Thoracic aorta (tissue), 2 donors: ENCODE measurements at places on chromosomes 2 and 18. TPM values are rescaled to one million over a fixed set of nuclear protein-coding genes. Genes with fewer than 3 reads are reported as not detected.

GRCh38 chr2:17877811-17878280 is 621 bp upstream of the KCNS3 start:
- H3K36me3 ChIP-seq: no peaks in the 10 kb centered on the region
- H3K27me3 ChIP-seq: no peaks in the 10 kb centered on the region
- peak overlapping the region; percentile 60 for H3K27ac ChIP-seq
- H3K4me1 ChIP-seq: peaks cover 3% of the 10 kb centered on the region
- DNase-seq: no peak

DNA sequence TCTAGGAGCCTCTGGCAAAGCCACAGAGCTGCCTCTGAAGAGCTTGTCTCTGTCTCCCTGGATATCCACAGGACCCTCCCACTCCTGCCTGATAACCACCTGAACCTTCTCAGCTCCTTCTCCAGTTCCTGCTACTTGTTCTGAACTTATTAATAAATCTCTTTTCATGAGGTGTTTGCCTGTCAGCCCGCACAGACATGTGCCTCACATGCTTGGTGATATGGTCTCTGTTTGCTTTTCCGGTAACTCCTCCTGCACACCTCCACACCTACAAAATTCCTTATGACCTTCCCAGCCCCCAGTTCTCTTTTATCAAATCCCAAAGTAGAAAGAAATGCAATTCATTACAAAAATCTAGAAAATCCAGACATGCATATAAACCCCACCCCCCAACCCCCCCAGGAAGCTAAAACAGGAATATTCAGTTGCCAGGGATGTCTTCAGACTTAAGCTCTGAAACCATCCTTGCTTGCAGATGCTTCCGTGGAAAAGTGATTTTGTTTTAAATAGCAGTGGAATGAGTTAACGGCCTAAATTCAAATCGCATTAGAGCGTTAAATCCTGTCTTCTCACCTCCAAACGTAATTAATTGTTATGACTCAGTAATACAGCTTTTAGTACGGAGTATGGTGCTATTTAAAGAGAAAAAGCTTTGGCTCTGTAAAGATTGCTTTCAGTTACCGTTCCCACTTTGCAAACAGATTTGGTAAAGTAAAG is 2.1 kb upstream of the PID1 start:
- H3K27me3 ChIP-seq: no peaks in the 10 kb centered on the region
- no peak overlapping the region for H3K27ac ChIP-seq
- H3K36me3 ChIP-seq: no peaks in the 10 kb centered on the region
- no peak for DNase-seq
- peak overlapping the region; percentile 69 for H3K4me3 ChIP-seq

DNA sequence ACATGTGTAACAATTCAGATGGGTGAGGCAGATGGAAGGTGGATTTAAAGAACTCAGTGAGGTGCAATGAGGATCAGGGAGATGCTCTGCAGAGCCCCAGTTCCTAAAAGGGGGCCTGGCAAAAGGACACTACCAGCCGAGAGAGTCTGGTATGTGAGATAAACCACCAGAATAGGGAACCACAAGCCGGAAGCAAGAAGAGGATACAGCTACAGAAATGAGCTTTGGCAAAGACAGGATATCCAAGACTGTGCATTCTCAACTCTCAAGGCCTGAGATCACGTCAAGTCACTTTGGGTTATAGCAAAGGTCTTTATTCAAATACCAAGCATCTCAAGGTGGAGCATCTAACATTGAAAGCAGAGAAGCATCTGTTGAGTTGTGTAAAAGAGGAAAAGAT is 293.5 kb downstream of the ARHGAP15 start:
- no peak for DNase-seq
- H3K27me3 ChIP-seq: no peaks in the 10 kb centered on the region
- H3K27ac ChIP-seq: no peak overlapping the region

DNA sequence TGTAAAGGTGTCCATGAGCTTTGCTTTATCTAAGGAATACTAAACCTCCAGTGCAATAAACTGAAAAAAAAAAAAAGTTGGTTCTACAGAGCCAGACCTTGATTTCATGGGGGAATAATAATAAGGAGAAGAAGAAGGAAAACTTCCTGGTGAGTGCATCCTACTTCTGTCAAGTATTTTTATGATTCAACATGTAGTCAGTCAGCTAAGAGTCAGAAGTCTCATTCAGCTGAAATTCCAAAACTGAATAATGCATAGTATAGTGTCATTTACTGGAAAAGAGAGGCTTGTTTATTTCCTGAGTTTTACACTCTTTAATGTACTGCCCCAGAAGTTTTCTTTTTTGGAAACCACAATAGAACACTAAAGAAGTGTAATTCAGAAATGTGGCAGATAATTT is 77.8 kb upstream of the TACR1 start:
- no peak overlapping the region for H3K4me3 ChIP-seq
- H3K4me1 ChIP-seq: no peaks in the 10 kb centered on the region
- no peak for DNase-seq
- H3K36me3 ChIP-seq: no peaks in the 10 kb centered on the region

- no peak overlapping the region for H3K27ac ChIP-seq
- no peak for DNase-seq
- no peaks in the 10 kb centered on the region for H3K4me1 ChIP-seq
- H3K27me3 ChIP-seq: no peaks in the 10 kb centered on the region
- H3K4me3 ChIP-seq: no peak overlapping the region
These were observed 122.6 kb downstream of the LRP1B start for GRCh38 chr2:142008135-142008744.

- H3K4me1 ChIP-seq: no peaks in the 10 kb centered on the region
- no peaks in the 10 kb centered on the region for H3K27me3 ChIP-seq
- no peaks in the 10 kb centered on the region for H3K36me3 ChIP-seq
- H3K4me3 ChIP-seq: no peak overlapping the region
- DNase-seq: no peak
These were observed 111.7 kb upstream of the SETBP1 start for GRCh38 chr18:44568986-44569385.

GRCh38 chr2:54714996-54715395 is 8.5 kb upstream of the EML6 start:
- H3K36me3 ChIP-seq: no peaks in the 10 kb centered on the region
- H3K4me1 ChIP-seq: no peaks in the 10 kb centered on the region
- H3K27me3 ChIP-seq: no peaks in the 10 kb centered on the region
- no peak overlapping the region for H3K4me3 ChIP-seq
- H3K27ac ChIP-seq: no peak overlapping the region
- no peak for DNase-seq

DNA sequence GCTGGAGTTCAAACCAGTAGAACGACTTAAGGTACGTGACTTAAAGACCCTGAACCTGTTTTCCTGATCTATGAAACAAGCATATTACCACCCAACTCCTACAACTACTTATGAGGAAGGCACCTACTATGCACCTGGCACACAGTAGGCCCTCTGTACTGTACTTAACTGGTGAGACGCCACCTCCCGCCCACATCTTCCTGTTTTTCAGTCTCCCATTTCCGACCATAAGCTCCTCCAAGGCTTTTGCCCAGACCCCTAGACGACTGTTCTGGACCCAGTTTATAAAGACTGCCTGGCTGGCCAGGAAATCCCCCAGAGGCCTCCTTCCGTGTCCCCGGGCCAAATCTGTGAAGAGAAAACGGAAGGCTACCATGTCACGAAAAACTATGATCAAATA is 1.5 kb downstream of the GALNT14 start:
- H3K4me1 ChIP-seq: peaks cover 14% of the 10 kb centered on the region
- H3K4me3 ChIP-seq: peak overlapping the region; percentile 82
- no peak overlapping the region for H3K27ac ChIP-seq
- no peaks in the 10 kb centered on the region for H3K27me3 ChIP-seq

- no peaks in the 10 kb centered on the region for H3K36me3 ChIP-seq
- H3K4me1 ChIP-seq: no peaks in the 10 kb centered on the region
- no peak for DNase-seq
- no peaks in the 10 kb centered on the region for H3K27me3 ChIP-seq
- H3K27ac ChIP-seq: no peak overlapping the region
These were observed 86.8 kb downstream of the CLIP4 start for GRCh38 chr2:29201979-29202378.

GRCh38 chr18:32674491-32674890 is 98.3 kb downstream of the KLHL14 start:
- no peak for DNase-seq
- H3K4me3 ChIP-seq: no peak overlapping the region
- H3K4me1 ChIP-seq: no peaks in the 10 kb centered on the region
- no peaks in the 10 kb centered on the region for H3K36me3 ChIP-seq

DNA sequence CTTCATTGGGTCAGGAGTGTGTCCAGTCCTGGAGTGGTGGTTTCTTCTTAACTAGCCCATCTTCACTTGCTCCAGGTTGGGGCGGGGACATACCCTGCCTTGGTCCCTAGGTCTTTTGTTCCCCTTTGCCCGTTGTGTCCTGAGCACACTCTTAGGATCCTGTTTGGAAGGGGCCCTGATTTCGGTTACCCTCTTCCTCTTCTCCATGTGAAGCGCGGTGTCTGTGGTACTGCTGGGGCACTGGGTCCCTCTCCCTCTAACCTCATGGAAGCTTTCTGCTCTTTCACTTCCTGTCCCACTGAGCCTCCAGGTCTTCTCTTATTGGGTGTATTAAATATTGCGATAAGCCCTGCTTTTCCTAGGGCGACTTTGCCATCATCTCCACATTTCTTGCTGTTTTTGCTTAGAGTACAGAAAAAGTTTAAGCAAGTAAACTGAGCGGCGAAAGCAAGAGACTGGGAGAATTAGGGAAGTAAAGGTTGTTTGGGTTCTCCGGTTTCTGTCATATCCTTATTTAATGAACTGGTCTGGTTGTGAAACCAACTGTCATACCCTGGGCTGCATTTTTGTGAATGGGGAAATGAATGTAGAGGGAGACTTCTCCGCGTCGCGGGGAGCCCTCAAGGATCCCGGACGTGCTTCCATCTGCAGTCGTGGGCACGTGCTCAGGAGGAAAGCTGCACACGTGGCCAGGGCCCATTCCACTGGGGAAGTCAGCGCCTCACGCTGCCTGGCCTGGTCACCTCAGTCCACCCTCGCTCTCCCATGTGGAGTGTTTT is 73.8 kb upstream of the B3GNT7 start:
- no peak overlapping the region for H3K27ac ChIP-seq
- H3K4me3 ChIP-seq: no peak overlapping the region
- H3K4me1 ChIP-seq: peaks cover 15% of the 10 kb centered on the region
- H3K36me3 ChIP-seq: no peaks in the 10 kb centered on the region

DNA sequence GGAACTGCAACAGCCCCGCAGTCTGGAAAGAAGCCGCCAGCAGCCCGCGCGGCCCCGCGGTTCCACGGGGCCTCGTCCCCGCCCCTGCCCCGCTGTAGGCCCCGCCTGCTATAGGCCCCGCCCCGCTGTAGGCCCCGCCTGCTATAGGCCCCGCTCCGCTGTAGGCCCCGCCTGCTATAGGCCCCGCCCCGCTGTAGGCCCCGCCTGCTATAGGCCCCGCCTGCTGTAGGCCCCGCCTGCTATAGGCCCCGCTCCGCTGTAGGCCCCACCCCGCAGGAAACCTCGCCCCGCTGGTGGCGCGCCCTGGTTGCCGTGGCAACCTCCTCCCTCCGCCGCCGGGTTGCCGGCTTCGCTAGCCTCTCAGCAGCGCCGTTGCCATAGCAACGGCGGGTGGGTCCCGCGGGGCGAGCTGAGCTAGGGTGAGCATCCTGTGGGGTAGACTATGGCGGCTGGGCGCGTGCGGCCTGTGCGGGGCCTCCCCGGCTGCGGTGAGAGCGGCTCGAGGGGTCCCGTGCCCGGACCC is 12.2 kb upstream of the KIF1A start:
- peaks cover 17% of the 10 kb centered on the region for H3K4me1 ChIP-seq
- DNase-seq: peak; percentile 37

DNA sequence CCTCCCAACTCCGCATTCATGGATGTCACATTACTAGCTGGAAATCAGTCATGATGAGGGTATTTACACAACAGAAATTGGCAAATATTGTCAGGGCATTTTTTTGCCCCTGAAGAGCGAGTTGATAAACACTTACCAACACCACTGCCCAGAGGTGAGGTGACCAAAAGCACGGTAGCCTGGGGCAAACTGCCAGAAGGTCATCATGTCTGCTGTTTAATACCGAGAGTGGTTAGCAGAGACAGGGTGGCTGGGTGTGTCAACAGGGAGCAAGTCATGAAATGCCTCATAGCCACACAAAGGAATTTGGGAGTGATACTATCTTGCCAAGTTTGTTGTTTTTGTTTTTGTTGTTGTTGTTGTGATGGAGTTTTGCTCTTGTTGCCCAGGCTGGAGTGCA is 37.0 kb upstream of the EPC2 start:
- H3K36me3 ChIP-seq: no peaks in the 10 kb centered on the region
- peaks cover 9% of the 10 kb centered on the region for H3K4me1 ChIP-seq
- no peak overlapping the region for H3K4me3 ChIP-seq
- no peak for DNase-seq
- H3K27me3 ChIP-seq: no peaks in the 10 kb centered on the region

DNA sequence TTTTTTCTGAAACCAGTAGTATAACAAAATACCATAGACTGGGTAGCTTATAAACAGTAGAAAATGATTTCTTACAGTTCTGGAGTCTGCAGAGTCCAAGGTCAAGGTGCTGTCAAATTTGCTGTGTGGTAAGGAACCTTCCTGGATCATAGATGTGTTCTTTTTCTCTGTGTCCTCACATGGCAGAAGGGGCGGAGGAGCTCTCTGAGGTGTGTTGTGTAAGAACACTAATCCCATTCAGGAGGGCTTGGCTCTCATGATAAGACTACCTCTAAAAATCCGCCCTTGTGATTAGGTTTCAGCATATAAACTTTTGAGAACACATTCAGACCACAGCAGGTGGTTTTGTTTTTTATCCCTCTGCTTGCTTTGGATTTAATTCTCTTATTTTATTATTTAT is 25.7 kb downstream of the ANKRD62 start:
- no peak overlapping the region for H3K27ac ChIP-seq
- no peaks in the 10 kb centered on the region for H3K27me3 ChIP-seq
- no peak for DNase-seq
- H3K4me1 ChIP-seq: no peaks in the 10 kb centered on the region

DNA sequence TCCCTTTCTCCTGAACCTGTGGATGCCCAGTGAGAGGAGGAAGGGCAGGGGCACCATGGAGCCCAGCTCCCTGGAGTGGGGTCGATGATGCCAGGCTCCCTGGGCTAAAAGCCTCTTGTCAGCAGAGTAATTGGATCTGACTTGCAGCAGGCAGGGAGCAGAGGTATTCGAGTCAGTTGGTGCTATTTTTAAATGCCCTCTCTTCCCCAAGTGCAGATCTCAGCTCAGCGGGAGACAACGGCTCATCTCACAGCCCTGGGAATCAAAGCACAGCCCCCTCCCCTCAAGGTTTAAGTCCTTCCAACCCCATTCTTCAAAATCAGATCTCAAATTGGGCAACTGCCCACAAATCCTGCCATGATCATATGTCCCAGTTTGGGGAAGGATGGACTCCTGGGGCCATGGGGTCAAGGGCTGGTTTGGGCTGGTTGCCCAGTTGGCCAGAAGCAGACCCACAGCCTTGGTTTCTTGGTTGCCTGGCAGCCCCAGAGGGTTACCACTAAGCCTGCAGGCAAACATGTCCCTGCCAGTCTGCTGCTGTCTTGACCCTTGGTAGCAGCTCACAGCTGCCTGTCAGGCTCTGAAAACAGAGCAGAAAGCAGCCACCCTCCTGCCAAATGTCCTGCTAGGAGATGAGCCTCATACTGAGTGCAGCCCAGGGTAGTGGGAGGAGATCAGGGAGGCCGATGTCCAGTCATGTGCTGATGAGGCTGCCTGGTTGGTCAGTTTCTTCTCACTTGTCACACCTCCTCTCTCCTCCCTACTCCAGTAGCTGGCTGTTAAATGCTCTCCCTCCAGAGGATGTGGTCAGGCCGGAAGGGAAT is 244.9 kb downstream of the LOXHD1 start:
- no peak for DNase-seq
- peaks cover 8% of the 10 kb centered on the region for H3K4me1 ChIP-seq
- H3K4me3 ChIP-seq: no peak overlapping the region
- no peak overlapping the region for H3K27ac ChIP-seq

SERPINB10 gene
- total RNA-seq: not detected

IL1RL2 gene
- 1.3 TPM for total RNA-seq

KIAA1328 gene
- total RNA-seq: 22.7 TPM

TM4SF20 gene
- total RNA-seq: not detected

TUBA3E gene
- total RNA-seq: not detected

TMEM127 gene
- total RNA-seq: 52.4 TPM

NCK2 gene
- 50.0 TPM for total RNA-seq
